Stimulated activated CD8-positive, alpha-beta memory T cell treated with anti-CD3 and anti-CD28 coated beads, Interleukin-7, amount 100 ng/mL, for 24 hours (primary cell): ENCODE measurements at places on chromosomes 2 and 18.

DNA sequence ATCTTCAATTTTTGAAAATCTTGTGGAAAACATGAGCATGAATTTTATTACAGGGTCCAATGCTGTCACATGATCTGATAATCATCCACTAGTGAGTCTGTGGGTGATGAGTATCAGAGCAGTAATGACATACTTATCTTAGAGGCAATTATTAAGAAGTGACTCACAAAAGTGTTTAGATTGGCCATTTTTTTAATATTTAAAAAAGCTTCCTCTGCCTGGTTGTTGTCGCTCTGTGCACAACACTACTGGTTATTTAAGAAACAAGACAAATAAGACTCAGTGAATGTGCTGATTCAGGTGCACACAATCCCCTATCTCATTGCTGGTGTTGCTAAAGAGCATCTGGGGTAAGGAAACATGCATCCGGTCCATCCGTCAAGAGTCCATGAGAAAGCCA is 665.8 kb upstream of the ZEB2 start:
- no peak for DNase-seq

GRCh38 chr2:105557021-105557920 is 158.4 kb upstream of the FHL2 start:
- no peak for DNase-seq

GRCh38 chr18:9971313-9971920 is 57.6 kb downstream of the VAPA start:
- DNase-seq, result peak; percentile 52

GRCh38 chr18:63107171-63107845 is 212.3 kb downstream of the BCL2 start:
- DNase-seq, result no peak

- DNase-seq, result no peak
Observed at GRCh38 chr18:63329431-63330145, 10.0 kb upstream of the BCL2 start.

DNA sequence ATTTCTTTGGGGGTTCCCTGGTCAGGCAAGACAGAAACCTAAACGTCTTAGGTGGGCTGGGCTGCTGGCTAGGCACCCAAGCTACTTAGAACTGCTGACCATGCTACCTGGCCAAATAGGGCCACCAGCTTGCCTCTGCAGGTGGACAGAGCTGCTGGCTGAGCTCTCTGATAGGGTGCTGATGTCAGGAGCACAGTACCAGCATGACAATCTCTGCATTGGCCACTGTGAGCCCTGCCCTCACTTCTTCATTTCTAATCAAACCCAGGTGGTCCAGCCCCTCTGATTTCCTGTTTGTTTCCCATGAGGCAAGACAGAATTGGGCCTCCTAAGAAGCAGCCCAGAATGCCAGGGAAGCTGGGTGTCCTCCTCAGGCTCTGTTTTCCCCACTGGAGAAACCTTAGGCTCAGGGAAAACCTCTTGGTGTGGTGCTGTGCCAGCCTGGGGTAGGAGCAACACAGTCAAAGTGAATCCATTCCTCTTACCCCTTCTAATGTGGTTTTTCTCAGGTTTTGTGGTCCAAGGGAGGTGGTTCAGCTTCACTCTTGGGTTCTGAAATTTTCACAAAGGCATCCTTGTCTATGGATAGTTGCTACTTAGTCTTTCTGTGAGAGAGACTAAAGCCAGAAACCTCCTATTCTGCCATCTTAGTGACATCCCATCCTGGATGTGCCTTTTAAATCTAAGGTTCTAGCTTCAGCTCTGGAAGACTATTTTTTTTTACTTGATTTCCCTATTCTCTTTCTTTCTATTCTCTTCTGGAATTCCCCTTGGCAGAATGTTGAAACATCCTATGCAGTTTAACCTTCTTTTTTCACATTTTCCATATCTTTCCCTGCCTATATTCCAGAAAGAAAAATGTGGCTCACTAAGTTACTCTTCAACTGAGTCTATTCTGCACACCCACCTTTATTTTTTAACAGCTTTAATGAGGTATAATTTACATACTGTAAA is 15.2 kb downstream of the SP100 start:
- DNase-seq, result no peak

DNA sequence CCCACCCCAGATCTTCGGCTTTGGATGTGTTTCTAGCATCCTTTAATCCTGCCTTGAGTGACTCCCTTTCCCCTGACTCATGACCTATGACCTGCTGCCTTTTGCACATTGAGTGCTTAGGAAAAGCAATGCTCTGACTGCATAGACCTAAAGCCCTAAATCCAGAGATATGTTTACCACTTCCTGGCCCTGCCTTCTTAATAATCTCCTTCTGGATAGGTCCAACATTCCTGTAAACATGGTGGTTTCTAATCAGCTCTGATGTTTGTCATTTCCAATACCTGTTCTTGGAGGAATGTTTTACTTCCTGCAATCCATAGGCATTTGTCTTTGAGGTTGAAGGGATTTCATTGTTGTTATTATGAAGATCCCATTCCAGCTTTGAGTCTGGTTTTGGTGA is 2.3 kb downstream of the SLC3A1 start:
- DNase-seq, result no peak

DNA sequence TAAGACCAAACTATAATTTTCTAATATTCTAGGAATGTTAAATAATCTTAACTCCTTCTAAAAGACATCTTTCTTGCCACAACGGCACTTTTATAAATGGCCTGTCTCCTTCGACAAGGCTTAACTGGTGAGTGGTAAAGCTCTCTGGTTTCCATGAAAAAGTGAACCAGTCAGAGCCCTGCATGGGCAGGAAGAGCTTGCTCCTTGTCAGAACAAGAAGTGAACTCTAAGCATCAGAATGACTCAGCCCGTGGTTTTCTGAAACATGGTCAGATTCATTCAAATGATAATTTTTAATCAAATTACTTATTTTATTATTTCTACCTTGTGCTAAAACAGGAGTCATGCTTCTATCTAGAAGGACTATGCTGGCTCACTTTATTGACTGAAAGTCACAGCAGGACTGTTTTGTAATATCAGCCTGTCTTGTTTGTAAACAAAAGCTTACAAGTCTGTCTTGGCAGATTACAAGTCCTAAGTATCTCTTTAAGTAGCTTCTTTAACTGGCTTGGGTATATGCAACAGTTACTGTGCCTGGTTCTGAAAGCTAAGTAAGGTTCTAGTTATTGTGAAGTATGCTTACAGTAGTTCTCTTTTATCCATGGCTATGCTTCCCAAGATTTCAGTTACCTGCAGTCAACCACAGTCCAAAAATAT is 245.4 kb downstream of the NAPG start:
- no peak for DNase-seq

- no peak for DNase-seq
Observed at GRCh38 chr2:156896294-156896693, 361.2 kb upstream of the GALNT5 start.

DNA sequence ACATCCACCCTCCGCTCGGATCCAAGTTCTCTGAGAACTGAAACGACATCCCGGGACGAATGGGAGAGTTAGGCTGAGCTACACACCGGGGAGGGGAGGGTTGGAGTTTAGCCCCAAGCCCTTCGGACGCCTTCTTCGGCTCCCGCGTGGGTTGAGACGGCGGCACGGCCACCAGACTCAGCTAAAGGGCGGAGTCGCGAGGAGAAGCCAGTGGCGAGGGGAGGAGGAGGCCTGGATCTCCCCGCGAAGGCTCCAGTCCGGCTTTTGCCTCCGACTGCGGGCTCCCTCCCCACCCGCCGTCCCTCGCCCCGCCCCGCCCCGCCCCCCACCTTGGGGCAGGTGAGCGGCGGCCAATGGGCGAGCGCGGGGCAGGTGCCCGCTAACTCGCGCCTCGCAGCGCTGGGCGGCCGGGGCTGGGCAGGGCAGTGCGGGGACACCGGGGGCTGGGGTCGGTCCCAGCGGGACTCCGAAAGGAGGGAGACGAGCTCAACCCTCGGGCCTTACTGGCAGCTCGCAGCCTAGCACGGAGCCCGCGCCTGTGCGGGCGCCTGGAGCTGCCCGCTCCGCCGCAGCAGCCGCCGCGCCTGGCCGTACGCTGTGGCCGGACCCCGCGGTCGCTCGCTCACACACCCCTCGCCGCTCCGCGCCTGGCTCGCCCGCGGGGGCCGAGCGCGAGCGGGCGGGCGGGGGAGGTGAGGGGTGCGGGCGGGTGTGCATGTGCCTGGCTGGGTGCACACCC is at the start of gene EMX1:
Gene EMX1, plus strand, starts transcription at position 382 of the 739 bp plus-strand sequence. Its CDS starts 334 bp downstream, at position 716.
- DNase-seq, result no peak

DNA sequence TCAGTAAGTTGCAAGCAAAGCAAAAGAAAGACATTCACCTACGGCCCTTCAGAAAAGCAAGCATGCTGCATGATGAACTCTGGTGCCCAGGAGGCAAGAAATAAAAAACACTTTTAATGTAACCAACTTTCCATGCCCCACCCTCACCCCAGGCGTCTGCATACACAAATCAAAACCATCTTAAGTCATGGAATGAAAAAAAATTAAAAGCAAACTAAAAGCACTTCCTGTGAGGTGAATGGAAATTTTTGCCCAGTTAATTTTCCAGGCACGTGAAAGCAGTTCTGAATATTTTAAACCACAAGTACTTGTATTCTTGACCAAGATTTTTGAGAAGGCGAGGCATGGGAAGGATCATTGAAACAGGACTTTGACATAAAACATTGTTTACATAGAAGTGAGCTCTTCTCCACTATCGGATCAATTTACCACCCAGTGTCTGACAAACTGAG is 2.5 kb upstream of the ICOS start:
- DNase-seq, result no peak

DNA sequence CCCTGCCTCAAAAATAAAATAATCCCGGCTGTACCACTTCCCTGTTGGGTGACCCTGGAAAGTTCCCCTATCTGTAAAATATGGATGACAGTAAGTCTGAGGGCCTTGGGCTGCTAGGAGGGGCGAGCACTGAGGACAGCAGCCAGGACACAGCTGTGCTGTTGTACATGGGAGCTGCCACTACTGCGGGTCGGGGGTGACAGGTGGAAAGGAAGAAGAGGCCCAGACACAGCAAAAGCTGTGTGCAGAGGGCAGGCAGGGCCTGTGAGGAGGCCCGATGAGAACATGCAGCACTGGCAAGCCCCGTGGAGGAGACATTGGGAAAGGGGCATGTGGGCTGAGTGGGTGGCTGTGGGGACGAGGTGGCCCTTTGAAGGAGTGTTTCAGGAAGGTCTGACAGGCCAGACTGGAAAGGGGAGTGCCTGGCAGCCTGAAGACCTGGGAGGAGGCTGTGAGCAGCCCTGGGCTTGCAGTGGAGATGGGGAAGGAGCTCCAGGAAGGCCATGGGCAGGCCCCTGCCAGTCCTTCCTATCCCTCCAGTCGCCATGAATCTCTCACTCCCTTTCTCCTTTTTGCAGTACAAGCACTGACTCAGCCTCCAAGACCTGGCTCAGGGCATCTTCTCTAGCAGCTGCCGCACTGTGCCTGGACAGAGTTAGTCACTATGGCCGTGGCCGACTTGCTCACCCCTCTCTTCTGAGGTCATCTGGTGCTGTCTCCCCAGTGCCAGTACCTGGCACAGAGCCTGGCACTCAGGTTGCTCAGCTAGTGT is 28.9 kb upstream of the SEMA4C start:
- DNase-seq, result no peak

DNA sequence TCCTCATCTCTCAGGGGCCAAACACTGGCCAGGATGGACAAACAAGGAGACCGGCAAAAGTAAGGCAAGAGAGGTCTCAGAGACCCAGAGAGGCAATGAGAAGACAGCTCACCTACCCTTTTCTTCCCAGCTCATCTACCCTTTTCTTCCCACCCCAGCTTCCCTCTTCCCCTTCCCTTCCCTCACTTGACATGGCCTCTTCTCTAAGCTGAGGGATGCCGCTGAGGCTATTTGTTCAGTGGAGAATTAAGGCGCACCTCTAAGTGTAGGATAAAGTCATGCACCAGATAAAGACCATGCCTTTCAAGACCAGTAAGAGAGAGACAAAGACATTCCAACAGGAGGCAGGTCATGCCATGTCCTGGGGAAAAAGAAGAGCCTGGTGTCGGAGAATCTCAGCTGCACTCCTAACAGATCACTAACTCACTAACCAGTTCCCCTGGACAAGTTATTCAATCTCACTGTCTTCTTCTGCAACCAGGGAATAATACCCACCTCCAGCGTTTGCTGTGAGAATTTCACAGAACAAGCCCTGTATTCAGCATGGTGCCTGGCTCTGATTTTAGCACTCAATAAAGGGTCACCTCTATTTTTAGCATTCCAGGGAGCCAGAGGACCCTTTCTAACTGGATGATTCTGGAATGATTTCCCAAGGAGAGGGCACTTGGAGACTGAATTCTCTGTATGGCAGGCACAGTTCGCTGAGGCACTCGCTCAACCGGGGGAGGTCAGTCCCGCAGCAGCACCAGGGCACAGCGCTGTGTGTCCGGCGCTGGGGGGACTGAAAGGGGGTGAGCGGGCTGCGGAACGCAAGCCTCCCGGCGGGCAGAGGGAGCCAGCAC is 3.0 kb upstream of the FOSL2 start:
- no peak for DNase-seq

DNA sequence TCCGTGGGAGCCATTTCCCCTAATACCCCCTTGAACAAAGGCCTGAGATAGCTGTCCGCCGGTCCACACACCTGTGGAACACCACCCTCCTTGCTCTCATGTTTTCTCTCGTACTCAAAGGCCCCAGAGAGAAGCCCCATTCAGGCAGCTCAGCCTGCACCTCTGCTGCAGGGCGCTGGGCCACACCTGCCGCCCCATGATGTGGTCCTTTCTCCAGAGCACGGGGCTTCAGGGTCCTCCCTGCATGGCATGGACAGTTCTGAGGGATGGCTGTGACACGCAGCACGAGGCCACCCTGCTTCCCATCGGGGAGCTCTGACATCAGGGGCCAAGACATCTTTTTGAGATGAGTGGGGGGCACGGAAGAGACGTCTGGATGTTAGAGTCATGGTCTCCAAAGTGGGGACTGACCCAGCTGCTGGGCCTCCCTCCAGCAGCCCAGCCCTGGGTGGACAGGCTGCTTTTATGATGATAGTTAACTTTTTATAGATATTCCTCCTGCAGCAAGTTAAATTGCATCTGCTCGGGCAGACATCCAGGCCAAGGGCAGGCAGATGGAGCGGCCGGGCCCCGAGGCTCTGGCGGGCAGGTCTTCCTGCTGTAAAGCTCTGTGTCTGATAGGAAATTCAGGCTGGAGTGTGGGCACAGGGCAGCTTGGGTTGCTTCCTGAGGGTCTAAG is 56.7 kb downstream of the SDC1 start:
- no peak for DNase-seq

- DNase-seq, result no peak
Observed at GRCh38 chr2:112782234-112782799, 2.0 kb downstream of the IL1A start.

GRCh38 chr2:64217198-64217869 is 73.1 kb upstream of the PELI1 start:
- no peak for DNase-seq

GRCh38 chr2:35852-36251 is 10.5 kb downstream of the FAM110C start:
- DNase-seq, result no peak
